A549 treated with Mapracorat at 1 μM for 4 hours (cell line): ENCODE measurements at places on chromosomes 2 and 18. TPM values are rescaled to one million over a fixed set of nuclear protein-coding genes. Genes with fewer than 3 reads are reported as not detected.

The MSTN gene
- total RNA-seq, result not detected in 5 replicates

The PGAP1 gene
- 1.4 to 3.7 TPM (median 2.4 TPM) in 5 replicates for total RNA-seq

The NDUFV2 gene
- total RNA-seq, result 112 to 148 TPM (median 125 TPM) in 5 replicates

The HEATR5B gene
- 5.6 to 7.9 TPM (median 7.2 TPM) in 5 replicates for total RNA-seq

The SIX3 gene
- total RNA-seq, result 1.2 to 2.4 TPM (median 1.9 TPM) in 5 replicates

The NR4A2 gene
- total RNA-seq, result 1.4 to 3.0 TPM (median 2.1 TPM) in 5 replicates

The TUBA4B gene
- 0.13 to 0.28 TPM (median 0.18 TPM) in 4 of 5 replicates, not detected in the other for total RNA-seq

The GCC2 gene
- total RNA-seq, result 10.5 to 17.3 TPM (median 15.1 TPM) in 5 replicates

The LIPG gene
- total RNA-seq, result 0.16 to 0.41 TPM (median 0.21 TPM) in 5 replicates

The ZNF236 gene
- total RNA-seq, result 2.0 to 3.1 TPM (median 2.6 TPM) in 5 replicates

The CIAO1 gene
- 60.1 to 85.2 TPM (median 81.9 TPM) in 5 replicates for total RNA-seq

The BMP10 gene
- not detected in 5 replicates for total RNA-seq

The NOTO gene
- 0.06 TPM in 1 of 5 replicates, not detected in the others for total RNA-seq

The GRP gene
- total RNA-seq, result not detected in 5 replicates

The KLHL41 gene
- 0.10 to 0.50 TPM (median 0.20 TPM) in 5 replicates for total RNA-seq

The MEP1B gene
- 0.05 TPM in 1 of 5 replicates, not detected in the others for total RNA-seq

The G6PC2 gene
- total RNA-seq, result not detected in 5 replicates

The ACVR1C gene
- not detected in 5 replicates for total RNA-seq

The NPHP1 gene
- 7.3 to 8.6 TPM (median 8.1 TPM) in 5 replicates for total RNA-seq

The STEAP3 gene
- total RNA-seq, result 42.5 to 52.2 TPM (median 47.0 TPM) in 5 replicates

The DCC gene
- not detected in 5 replicates for total RNA-seq

The GAREM2 gene
- 5.6 to 10.1 TPM (median 6.8 TPM) in 5 replicates for total RNA-seq

The ADD2 gene
- total RNA-seq, result 21.3 to 27.6 TPM (median 27.3 TPM) in 5 replicates

The SKA1 gene
- total RNA-seq, result 11.2 to 11.9 TPM (median 11.7 TPM) in 5 replicates
